ENCODE measurements at places on chromosomes 4 and X.

DNA sequence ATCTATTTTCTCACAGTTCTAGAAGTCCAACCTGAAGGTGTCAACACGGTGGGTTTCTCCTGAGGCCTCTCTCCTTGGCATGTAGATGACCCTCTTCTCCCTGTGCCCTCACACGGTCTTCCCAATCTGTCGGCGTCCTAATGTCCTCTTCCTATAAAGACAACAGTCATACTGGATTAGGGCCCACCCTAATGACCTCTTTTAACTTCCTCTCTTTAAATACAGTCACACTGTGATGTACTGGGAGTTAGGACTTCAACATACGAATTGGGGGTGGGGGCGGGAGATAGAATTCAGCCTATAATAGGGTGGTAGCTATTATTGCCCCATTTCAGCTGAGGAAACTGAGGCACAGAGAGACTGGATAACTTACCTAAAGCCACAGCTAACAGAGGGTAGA is 70.2 kb downstream of the SMIM20 start:
- no peaks in the 10 kb centered on the region for H3K27me3 ChIP-seq
- no peak overlapping the region for H3K27ac ChIP-seq
- H3K36me3 ChIP-seq = no peaks in the 10 kb centered on the region
- peaks cover 3% of the 10 kb centered on the region for H3K4me1 ChIP-seq
- DNase-seq = no peak

- no peak for DNase-seq
- H3K4me1 ChIP-seq = no peaks in the 10 kb centered on the region
- H3K27ac ChIP-seq = no peak overlapping the region
- H3K27me3 ChIP-seq = no peaks in the 10 kb centered on the region
Measured at GRCh38 chrX:117996918-117997480, 119.6 kb downstream of the KLHL13 start.

DNA sequence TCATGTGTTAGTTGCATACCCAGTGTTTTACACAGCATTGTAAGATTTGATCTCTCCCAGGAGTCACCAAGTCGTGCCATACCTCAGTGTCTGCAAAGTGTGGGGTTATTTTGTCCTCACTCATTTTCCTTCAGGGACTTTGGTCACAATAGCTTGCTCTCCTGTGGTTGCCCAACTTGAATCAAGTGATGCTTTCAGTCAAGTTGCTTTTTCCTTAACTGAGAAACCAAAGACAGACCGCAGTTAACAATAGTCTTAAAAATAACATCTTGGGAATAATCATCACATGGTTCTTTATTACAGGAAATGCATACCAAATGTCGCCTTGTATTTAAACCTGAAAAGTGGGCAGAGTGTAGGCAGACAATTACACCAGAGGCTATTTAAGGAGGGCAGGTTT is 44.5 kb upstream of the NDP start:
- no peak overlapping the region for H3K27ac ChIP-seq
- no peaks in the 10 kb centered on the region for H3K27me3 ChIP-seq
- peaks cover 18% of the 10 kb centered on the region for H3K4me1 ChIP-seq
- DNase-seq = no peak
- no peak overlapping the region for H3K4me3 ChIP-seq

GRCh38 chrX:20418379-20419150 is 151.9 kb upstream of the RPS6KA3 start:
- H3K27me3 ChIP-seq = no peaks in the 10 kb centered on the region
- no peaks in the 10 kb centered on the region for H3K36me3 ChIP-seq
- peaks cover 14% of the 10 kb centered on the region for H3K4me1 ChIP-seq
- H3K4me3 ChIP-seq = no peak overlapping the region
- H3K27ac ChIP-seq = no peak overlapping the region
- DNase-seq = no peak

DNA sequence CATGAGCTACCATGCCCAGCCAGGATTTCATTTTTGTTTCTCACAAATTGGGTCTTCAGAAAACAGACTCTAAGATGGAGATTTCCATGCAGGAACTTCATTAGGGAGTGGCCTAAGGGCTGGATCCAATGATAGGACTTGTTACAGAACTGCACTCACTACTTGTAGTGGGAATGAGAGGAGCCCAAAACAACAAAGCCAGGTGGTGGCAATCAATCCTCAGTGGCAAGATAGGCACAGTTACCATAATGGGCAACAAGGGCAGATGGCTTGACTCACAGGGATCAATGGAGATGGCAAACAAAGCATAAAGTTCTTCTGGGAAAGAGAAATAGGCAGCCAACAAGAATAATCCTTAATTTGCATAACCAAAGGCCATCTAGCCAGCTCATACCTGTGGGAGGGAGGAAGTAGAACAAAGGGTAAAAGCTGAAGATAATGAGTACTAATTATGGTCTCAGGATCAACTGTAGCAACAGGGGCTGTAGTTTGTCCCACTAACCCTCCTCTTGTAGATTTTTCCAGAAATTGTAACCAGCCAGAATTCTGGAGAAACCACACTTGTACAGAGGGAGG is 72.8 kb upstream of the MAPK10 start:
- no peak overlapping the region for H3K4me3 ChIP-seq
- H3K4me1 ChIP-seq = no peaks in the 10 kb centered on the region
- no peaks in the 10 kb centered on the region for H3K36me3 ChIP-seq
- no peak for DNase-seq
- H3K27ac ChIP-seq = no peak overlapping the region

GRCh38 chrX:118346258-118347094 is 570 bp downstream of the WDR44 start:
- no peaks in the 10 kb centered on the region for H3K27me3 ChIP-seq
- H3K36me3 ChIP-seq = no peaks in the 10 kb centered on the region
- peak overlapping the region; percentile 53 for H3K4me3 ChIP-seq
- peaks cover 43% of the 10 kb centered on the region for H3K4me1 ChIP-seq

GRCh38 chr4:108763226-108763593 is 357 bp upstream of the ETNPPL start:
- H3K4me1 ChIP-seq = peaks cover 9% of the 10 kb centered on the region
- DNase-seq = no peak
- H3K27ac ChIP-seq = no peak overlapping the region
- H3K36me3 ChIP-seq = no peaks in the 10 kb centered on the region
- peaks cover 55% of the 10 kb centered on the region for H3K27me3 ChIP-seq

DNA sequence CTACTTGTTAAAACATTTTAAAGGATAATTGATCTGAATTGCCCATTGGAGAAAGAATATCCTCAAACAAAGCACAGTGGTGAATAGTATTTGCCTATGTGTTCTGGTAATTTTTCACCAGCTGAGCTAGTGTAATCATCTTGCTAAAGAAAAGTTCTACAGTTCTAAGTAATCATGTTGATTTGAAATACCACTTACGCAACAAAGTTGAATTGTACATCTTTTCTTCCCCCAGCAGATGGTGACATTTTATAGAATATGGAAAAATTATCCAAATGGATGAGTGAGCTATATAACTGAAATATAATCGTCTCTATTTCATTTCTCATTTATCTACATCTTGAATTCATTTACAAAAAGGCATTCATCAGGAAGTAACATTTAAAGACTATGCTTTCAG is 9.7 kb upstream of the ZNF674 start:
- no peaks in the 10 kb centered on the region for H3K27me3 ChIP-seq
- H3K27ac ChIP-seq = no peak overlapping the region
- H3K36me3 ChIP-seq = no peaks in the 10 kb centered on the region
- peak; percentile 32 for DNase-seq

GRCh38 chr4:75630174-75630936 is at the start of gene CDKL2:
Gene CDKL2 (minus strand): TSS chr4:75630528. CDS start chr4:75625988, 4,540 bp downstream.
- peak within 1 kb of the TSS; percentile 83 for H3K4me3 ChIP-seq
- H3K36me3 ChIP-seq = no peaks in the 10 kb centered on the region
- no peak within 1 kb of the TSS for H3K27ac ChIP-seq
- peaks cover 13% of the 10 kb centered on the region for H3K27me3 ChIP-seq
- peak; percentile 83 for DNase-seq

DNA sequence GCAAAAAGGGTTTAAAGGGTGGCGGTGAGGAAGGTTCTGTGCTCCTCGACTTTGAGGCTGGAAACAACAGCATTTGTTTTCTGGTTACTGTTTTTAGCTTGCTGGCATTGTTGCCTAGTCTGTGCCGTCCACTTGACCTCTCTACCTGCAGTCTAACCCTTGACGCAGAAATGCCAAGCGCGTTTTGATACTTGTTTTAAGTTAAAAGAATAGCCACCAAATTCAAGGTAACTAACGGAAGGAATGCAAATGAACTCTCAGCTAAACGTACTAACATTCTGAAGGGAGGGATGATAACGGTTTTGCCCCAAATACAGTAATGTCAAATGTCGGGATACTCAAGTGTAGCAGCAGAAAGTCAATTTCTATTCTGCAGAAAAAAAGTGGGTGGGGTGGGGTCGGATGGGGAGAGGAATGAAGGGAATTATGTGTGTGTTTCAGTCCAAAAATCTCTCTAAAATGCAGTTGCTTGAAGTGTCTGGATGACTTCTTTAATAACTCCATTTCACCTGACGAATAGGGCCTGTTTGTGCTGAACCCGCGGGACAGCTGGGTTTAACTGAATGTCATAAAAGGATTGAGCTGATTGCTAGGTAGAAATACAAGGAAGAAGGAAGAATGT is 3.4 kb upstream of the NKX6-1 start:
- no peaks in the 10 kb centered on the region for H3K36me3 ChIP-seq
- H3K27me3 ChIP-seq = peaks cover 84% of the 10 kb centered on the region
- no peak overlapping the region for H3K27ac ChIP-seq
- DNase-seq = no peak
- H3K4me3 ChIP-seq = no peak overlapping the region

DNA sequence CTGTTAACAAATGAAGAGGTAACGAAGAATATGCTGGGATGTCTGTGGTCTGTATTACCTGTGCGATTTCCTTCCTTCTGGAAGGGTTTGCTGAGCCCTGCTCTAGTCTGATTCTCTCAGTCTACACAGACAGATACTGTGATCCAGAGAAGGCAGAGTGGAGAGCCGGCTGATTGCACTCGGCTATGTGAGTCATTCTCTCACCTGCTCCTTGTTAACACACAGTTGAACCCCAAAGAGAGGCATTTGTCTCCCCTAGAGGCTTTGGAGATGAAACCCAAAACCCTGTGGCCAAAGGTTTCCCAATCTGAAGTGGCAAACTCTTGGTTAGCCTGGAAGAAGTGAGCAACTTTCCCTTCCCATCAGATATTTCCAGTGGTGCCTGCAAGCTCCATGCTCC is 78.1 kb upstream of the GPC4 start:
- no peak for DNase-seq
- no peak overlapping the region for H3K4me3 ChIP-seq

GRCh38 chrX:7146703-7147412 is 654 bp upstream of the STS start:
- peak overlapping the region; percentile 73 for H3K27ac ChIP-seq
- H3K4me3 ChIP-seq = peak overlapping the region; percentile 55
- DNase-seq = peak; percentile 46
- peaks cover 21% of the 10 kb centered on the region for H3K4me1 ChIP-seq
- H3K27me3 ChIP-seq = no peaks in the 10 kb centered on the region

- no peaks in the 10 kb centered on the region for H3K36me3 ChIP-seq
- no peak overlapping the region for H3K4me3 ChIP-seq
- H3K27me3 ChIP-seq = no peaks in the 10 kb centered on the region
- H3K4me1 ChIP-seq = no peaks in the 10 kb centered on the region
Measured at GRCh38 chr4:4614925-4615678, 73.3 kb upstream of the STX18 start.

Data from CD14-positive monocyte (primary cell).